ENCODE measurements at places on chromosomes 16 and 17.

DNA sequence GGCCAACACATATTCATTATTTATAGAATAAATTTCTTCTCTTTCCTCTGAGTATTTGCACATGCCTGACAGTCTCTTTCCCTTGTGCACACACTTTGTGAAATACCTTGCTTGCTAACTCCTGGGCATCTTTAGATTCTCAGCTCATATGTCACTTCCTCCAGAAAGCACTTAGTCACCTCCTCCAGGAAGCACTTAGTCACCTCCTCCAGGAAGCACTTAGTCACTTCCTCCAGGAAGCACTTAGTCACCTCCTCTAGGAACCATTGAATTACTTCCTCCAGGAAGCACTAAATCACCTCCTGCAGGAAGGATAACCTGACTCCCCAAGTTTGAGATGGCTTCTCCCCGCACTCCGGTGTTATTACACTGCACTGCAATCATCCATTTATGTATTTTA lies 462.5 kb upstream of the EEF2KMT start:
- no peak for DNase-seq

DNA sequence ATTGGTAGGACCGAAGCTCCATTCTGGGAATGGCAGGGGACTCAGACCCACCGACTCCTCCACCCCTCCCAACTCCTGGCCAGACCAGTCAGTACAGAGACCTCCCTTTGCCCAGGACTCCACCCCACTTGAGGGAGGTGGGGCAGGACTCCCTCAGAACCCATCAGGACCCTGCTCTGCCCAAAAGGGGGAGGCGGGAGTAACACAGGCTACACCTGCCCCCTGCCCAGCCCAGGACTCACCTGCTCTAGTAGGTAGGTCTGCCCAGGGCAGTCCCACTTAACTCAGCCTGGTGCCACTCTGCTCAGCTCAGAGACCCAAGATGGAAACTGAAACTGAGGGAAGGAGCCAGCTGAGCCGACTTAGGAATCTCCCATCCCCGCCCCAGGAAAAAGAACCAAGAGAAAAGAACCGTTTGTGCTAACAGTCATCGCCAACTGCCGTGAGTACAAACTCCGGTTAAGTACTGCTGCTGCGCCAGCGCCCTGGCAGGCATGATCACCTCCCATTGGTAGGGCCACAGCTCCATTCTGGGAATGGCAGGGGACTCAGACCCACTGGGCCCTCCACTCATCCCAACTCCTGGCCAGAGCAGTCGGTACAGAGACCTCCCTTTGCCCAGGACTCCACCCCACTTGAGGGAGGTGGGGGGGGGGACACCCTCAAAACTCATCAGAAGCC lies 503 bp downstream of the DHX58 start:
- DNase-seq = no peak

DNA sequence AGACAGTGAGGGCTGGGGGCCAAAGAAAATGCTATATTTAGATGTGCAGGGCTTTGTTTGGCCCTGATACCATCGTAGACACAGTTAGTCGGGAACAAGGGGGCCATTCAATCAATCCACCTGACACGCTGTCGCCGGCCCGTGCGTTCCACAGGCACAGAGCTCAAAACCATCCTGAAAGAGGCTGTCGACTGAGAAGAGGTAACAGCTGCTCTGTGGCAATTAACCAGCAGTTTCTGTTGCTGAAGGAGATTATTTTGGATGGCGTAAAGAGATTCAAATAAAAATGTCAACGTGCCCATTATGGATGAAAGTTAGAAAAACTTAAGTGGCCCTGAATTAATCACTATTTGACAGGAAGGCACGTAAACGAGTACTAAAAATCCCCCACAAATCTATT lies 276.2 kb upstream of the IRX5 start:
- no peak for DNase-seq

- DNase-seq = no peak
These were observed 13.5 kb downstream of the COX6A2 start for GRCh38 chr16:31414706-31415105.

GRCh38 chr17:4673169-4673568 lies 30.8 kb downstream of the PELP1 start:
- no peak for DNase-seq

DNA sequence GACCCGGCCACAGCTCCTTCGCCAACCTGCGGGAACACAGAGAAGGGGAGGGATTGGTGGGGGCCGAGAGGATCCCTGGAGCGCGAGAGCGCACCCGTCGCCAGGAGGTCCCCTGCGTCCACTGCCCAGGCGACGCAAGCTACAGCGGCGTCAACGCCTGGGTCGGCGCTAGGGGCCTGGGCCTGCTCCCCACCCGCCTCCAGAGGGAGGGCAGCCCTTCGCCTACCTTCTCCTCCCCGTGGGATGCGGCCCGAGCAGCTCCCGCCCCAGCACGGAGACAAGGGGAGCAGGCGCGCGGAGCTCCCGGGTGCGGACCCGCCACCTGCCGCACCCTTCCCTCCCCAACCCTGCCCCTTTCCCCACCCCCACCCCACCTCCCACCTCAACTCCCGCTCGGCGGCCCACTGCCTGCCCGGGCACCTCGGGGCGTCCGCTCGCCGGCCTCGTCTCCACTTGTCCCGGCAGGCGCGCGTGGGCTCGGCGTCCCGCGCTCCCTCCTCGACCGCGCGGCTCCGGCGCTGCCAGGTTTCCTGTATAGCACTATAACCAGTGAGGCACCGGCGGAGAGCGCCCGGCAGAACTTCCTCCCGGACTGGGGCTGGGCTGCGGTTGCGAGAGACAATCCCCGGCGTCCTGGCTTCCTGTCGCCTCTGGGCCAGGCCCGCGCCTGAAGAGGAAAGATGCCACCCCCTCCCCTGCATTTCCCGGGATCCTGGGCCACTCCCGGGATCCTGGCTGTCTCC lies 119.1 kb upstream of the SMURF2 start:
- DNase-seq = no peak

- DNase-seq = peak; percentile 36
These were observed 4.5 kb downstream of the ABCC3 start for GRCh38 chr17:50638966-50639713.

Data from amygdala (tissue), 56 donors.